ENCODE measurements at places on chromosomes 6 and 20. TPM values are rescaled to one million over a fixed set of nuclear protein-coding genes. Genes with fewer than 3 reads are reported as not detected.
A peak's percentile ranks its signal among the peaks of the same experiment; 100 is the strongest.

GRCh38 chr20:41051009-41051825, 22.6 kb downstream of the TOP1 start:
- H3K27ac ChIP-seq = peak overlapping the region; percentile 75
- DNase-seq = no peak
- H3K36me3 ChIP-seq = peaks cover 30% of the 10 kb centered on the region
- H3K4me3 ChIP-seq = no peak overlapping the region
- H3K4me1 ChIP-seq = peaks cover 96% of the 10 kb centered on the region
- no peaks in the 10 kb centered on the region for H3K27me3 ChIP-seq

PBOV1 gene
- not detected for total RNA-seq

- no peak for DNase-seq
- peak overlapping the region; percentile 4 for H3K4me3 ChIP-seq
- H3K27ac ChIP-seq = no peak overlapping the region
- H3K36me3 ChIP-seq = no peaks in the 10 kb centered on the region
- H3K4me1 ChIP-seq = no peaks in the 10 kb centered on the region
Measured at GRCh38 chr20:1893721-1894470, 1.3 kb upstream of the SIRPA start.

ZSCAN12 gene
- total RNA-seq = 7.6 TPM

DNA sequence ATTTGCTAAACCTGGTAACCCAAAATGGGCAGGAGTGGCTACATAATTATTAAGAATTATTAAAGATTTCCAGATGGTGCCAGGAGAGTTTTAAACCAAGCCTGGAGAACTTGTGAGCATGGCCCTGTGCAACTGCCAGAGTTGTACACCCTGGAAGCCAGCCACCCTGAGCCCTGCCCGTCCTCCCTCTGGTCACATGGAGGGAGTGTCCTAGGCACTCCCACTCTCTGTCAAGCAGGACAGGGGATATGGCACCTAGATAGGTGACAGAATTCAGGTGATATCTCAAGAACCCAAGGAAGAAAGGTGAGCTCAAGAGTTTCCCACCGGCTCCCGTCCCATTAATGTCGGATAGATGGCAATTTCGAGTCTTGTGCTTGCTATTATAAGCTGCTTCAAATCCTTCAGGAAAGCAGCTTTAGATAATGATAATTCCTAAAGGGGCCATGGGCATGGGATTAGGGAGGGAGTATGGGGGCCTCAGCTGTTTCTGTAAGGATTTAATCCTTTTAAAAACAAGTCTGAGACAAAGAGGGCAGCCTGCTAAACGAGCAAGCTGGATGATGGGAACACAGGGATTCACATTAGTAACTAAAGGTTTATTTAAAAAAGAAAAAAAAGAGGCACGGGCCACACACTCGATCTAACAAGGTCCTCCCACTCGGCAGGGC, 169.1 kb downstream of the BMP7 start:
- no peaks in the 10 kb centered on the region for H3K36me3 ChIP-seq
- no peak for DNase-seq
- H3K4me1 ChIP-seq = peaks cover under 1% of the 10 kb centered on the region

- peaks cover 18% of the 10 kb centered on the region for H3K36me3 ChIP-seq
- no peaks in the 10 kb centered on the region for H3K27me3 ChIP-seq
- H3K4me1 ChIP-seq = no peaks in the 10 kb centered on the region
- no peak overlapping the region for H3K27ac ChIP-seq
Measured at GRCh38 chr6:163565140-163565539, 150.6 kb downstream of the QKI start.

DNA sequence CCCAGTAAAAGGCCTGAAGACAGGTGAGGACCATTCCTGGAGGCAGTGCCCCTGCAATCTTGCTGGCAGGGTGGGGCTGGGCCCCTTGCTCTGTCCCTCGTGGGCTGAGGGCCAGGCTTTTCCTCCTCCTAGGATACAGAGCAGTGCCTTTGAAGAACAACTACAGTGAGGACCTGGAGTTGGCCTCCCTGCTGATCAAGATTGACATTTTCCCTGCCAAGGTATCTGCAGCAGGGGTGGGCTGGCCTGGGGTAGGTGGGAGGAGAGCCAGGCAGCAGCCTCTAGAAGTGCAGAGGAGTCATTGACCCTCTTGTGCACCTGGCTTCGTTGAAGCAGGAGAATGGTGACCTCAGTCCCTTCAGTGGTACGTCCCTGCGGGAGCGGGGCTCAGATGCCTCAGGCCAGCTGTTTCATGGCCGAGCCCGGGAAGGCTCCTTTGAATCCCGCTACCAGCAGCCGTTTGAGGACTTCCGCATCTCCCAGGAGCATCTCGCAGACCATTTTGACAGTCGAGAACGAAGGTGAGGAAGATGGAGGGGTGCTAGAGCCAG, 36.5 kb downstream of the PLCG1 start:
- H3K27me3 ChIP-seq = no peaks in the 10 kb centered on the region
- H3K36me3 ChIP-seq = peaks cover 60% of the 10 kb centered on the region
- H3K4me3 ChIP-seq = no peak overlapping the region
- DNase-seq = peak; percentile 2
- peak overlapping the region; percentile 65 for H3K27ac ChIP-seq

DNA sequence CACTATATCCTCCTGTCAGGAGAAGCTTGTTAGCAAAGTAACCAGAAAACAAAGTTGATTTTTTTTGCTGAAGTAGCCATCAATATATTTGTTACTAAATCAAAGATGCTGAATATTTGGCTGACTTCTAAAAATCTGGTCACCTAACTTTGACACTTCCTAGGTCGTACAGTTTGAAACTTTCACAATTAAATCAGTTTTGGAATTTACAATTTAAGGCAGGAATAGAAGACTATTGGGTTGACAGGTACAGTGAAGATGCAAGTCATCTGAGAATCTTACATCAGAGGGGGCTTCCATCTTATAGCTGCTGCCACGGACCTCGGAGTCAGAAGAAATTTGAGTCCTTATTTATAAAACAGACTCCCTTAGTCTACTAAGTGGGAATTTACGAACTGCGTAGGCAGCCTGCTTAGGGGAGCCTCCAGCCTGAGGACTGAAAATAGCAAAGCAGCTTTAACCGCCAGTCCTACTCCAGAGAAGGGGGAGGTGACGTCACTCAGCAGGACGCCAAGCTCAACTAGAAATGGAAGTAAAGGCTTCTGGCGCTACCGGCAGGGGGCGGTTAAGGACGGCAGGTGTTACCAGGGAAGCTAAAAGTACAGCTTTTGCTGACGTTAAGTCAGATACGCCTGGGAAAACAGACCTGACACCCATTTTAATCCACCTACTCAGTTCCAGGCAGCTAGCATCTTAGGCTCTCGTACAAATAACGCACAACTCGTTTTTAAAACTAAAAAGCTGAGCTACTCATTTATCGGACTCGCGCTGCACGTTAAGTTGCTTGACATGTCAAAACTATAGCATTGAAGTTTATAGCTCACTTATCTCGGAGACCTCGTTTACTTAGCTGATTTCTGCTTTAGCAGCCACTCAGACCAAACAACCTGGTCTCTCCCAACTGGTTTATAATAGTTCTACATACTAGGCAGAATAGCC, 61.1 kb upstream of the HFE start:
- H3K36me3 ChIP-seq = peaks cover 4% of the 10 kb centered on the region
- peak; percentile 96 for DNase-seq
- no peaks in the 10 kb centered on the region for H3K27me3 ChIP-seq
- H3K4me3 ChIP-seq = peak overlapping the region; percentile 81
- peak overlapping the region; percentile 98 for H3K27ac ChIP-seq

DNA sequence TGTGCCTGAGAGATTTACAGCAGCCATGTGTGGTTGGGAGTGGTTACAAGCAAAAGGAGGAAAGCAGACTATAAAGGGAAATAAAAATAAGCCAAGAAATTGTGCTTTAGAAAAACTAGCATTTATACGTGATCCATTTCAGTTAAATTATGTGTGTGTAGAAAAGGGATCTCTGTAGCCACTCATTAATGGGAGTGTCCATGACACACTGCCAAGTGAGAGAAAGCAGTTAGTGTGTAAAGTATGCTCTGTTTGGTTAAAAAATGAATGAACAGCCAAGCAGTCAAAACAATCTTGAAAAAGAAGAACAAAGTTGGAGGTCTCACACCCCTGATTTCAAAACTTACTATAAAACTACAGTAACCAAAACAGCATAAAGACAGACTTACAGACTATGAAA, 67.9 kb upstream of the GGTLC1 start:
- H3K4me3 ChIP-seq = no peak overlapping the region
- no peaks in the 10 kb centered on the region for H3K27me3 ChIP-seq
- no peak for DNase-seq
- peak overlapping the region; percentile 24 for H3K27ac ChIP-seq

SCRT2 gene
- total RNA-seq = not detected

- no peak for DNase-seq
- H3K4me3 ChIP-seq = no peak overlapping the region
- peaks cover 3% of the 10 kb centered on the region for H3K4me1 ChIP-seq
- peaks cover 5% of the 10 kb centered on the region for H3K27me3 ChIP-seq
- no peak overlapping the region for H3K27ac ChIP-seq
- H3K36me3 ChIP-seq = no peaks in the 10 kb centered on the region
Measured at GRCh38 chr6:148423601-148424270, 81.1 kb downstream of the SASH1 start.

OGFR gene
- total RNA-seq = 43.8 TPM

- H3K36me3 ChIP-seq = no peaks in the 10 kb centered on the region
- H3K4me3 ChIP-seq = no peak overlapping the region
- no peaks in the 10 kb centered on the region for H3K4me1 ChIP-seq
Measured at GRCh38 chr20:62208795-62209755, 11.0 kb downstream of the HRH3 start.
